ENCODE measurements at places on chromosomes 7 and 10. TPM values are rescaled to one million over a fixed set of nuclear protein-coding genes. Genes with fewer than 3 reads are reported as not detected.

DNA sequence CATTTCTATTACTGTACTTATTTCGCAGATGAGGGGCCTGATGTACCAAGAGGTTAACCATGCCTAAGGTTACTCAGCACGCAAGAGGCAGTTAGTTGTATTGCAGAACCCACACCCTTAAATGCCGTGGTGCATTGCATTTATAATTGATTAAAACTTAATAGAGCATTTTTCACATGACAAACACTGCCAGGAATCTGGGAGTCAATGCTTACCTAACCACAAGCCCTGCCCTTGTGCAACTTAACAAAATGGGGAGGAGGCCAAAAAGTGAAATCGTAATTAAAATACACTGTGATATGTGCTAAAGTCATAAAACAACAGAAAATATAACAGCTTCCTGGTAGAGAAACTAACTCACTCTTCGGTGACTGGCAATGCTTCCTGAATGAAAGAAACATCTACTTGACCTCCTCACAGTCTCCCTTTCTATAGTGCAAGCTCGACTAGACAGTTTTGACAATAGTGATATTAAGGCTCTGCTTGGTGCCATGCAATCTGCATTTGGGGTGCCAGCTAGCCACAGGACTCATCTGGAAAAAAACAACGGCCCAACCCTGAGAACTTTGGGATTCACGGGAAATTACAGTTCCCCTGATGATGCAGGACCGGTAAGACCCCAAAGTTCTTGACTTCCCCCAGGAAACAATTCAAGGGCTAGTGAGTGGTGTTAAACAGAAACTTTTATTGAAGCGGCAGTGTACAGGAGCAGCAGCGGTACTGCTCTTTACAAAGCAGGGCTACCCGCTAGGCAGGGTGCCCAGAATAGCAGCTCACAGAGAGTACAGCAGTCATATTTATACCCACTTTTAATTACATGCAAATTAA lies 612.4 kb downstream of the TNS3 start:
- peak; percentile 82 for DNase-seq

- DNase-seq, result peak; percentile 18
Observed at GRCh38 chr7:40701836-40702551, 567.2 kb downstream of the SUGCT start.

DNA sequence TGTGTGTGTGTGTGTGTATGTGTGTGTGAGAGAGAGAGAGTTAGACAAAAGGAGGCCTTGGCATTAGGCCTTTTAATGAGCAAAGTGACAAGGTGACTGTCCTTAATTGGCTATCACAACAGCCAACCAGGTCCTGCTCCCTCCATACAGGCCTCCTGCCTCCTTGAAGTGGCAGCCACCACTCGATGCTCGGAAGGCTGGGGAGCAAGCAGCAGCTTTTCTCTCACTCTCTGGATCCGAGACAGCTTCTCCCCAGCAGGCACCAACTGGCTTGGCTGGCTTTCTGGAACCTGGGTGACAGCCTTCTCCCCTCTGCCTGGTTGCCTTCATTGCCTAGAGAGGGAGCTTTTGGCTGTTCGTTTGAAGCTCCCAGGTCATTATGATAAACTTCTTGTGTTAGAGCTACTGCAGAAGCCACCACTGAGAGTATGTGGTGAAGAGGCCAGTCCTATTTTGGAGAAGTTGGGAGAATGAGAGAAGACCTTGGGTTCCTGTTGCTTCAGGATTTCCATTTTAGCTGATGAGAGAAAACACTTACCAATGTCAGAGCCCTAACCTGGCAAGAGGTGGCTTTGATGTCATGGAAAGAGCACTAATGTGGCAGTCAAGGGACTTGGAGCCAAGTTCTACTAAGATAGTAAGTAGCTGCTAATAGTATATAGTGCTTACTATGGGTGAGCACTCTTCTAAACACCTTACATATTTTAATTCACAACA lies 37.6 kb downstream of the RPS24 start:
- DNase-seq, result no peak

IDE gene
- 22.8 TPM for total RNA-seq

EGFR gene
- 55.0 TPM for total RNA-seq
